ENCODE measurements at places on chromosomes 11 and 22.

- no peak for DNase-seq
Measured at GRCh38 chr11:61814247-61814957, 2.4 kb downstream of the FADS1 start.

DNA sequence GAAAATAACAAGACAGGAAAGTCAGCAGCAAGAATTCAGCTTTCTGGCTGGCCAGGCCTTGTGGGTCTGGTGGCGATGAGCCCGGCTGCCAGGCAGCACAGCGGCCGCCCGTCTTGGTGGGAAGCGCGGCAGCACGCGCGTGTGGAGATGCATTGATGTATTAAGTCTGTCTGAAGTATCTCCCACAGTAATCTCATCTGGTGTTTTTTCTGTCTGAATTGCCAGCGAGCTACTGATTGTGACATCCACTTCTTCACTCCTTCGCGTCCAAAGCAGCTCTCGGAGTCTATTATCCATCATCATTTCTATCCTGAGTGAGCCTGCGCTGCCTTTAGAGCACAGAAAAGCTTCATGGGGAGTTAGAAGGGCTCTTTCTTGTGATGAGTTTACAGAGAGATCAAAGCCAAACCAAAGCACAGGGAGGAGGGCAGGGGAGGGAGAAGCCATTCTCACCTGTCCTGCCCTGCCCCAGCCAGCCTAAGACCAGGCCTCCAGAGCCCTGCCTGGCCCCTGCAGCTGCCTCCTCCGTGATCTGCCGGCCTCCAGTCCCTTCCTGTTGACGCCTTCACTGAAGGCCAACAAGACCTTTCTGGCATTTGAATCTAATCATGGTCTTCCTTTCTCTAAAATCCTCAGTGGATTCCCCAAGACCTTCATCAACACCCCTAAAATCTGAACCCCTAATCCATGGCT, 1419.0 kb downstream of the TBC1D22A start:
- no peak for DNase-seq

- peak; percentile 68 for DNase-seq
Measured at GRCh38 chr11:117743121-117743815, 53.7 kb downstream of the DSCAML1 start.

DNA sequence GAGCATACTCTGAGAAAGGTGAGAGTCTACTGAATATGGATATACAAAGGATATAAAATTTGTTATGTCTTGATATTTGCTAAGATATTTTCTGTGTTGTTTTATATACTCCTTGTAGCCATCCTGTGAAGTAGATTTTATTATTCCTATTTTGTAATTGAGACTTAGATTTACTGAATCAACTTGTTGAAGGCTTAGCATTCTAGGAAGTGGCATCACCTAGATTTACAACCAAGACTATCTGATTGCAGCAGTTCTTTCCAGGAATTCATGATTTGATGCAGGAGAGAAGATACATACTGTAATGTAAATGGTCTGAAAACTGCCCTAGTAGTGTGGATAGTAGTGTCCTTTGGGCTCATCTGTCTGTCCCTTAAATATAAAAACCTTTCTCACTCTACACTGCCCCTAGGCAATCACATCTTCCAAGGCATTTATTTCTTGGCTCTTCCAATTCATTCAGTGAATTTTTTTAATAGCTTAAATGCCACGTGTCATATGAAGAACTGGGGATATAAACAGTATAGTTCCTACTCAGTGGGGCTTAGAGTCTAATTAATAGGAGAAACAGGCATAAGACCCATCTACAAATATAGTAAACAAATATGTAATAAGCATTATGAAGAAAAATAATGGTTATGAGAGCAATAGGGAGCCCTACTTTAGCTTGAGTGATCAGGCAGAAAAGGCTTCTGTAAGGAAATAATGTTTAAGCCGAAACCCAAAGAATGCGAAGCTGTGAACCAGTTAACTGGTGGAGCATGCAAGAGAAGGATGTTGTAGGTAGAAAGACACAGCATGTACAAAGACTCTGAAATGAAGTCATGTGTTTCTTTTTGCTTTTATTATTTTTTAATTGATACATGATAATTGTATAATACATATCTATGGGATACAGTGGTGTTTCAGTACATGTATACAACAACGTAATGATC, 13.6 kb downstream of the IPO7 start:
- no peak for DNase-seq

GRCh38 chr11:28106353-28107043, 1.5 kb downstream of the KIF18A start:
- DNase-seq = no peak

GRCh38 chr22:19831016-19831415, 23.7 kb downstream of the GNB1L start:
- DNase-seq = no peak

All from NCI-H1092 treated with DMSO at 0.1 percent for 48 hours (cell line).